DMS 273 treated with DMSO at 0.1 percent for 48 hours (cell line): ENCODE measurements at places on chromosomes 4 and X.

DNA sequence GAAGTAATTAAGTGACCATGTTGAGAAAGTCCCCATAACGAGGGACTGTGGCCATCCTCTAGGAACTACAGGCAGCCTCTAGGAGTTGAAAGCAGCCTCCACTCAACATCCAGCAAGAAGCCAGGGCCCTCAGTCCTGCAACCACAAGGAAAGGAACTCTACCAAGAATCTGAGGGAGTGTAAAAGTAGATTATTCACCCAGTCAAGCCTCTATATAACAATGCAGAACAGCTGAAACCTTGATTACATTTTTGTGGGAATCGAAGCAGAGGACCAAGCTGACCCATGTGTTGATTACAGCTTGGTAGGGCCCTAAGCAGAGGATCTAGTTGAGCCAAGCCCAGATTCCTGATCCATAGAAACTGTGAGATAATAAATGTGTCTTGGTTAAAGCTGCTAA lies 17.1 kb downstream of the RPS6KA6 start:
- no peak for DNase-seq

DNA sequence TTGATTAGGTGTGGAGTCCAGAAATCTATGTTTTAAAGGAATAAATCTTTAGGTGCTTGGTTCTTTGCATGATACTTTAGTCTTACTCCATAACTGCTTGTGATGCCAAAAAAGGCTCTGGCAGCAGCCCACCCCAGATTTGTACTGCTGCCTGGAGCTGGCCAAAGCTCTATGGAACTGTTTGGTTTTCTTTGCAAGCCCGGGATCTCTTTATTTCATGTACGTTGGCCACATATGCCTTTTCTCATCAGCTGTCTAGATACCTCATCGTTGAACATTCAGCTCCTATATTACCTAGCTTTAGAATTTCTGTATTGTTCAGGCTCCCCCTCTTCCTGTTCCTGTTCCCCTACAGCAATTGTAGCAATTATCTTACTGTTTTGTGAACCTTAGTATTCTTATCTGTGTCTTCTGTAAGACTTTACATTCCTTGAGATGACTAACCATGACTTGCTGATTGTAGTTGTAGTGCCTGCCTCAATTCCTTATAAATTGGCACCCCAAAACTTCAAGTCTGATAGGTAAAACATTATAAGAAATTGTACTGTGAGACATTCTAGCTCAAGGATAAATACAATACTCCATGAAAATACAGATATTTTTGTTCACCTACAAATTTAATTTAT lies 199.4 kb upstream of the GPRIN3 start:
- no peak for DNase-seq

- no peak for DNase-seq
These were observed at the start of gene ARMCX2 for GRCh38 chrX:101659601-101660063. TSS of gene ARMCX2 (minus strand) at chrX:101659850. CDS start at chrX:101657588, 2,262 bp downstream.

GRCh38 chrX:79138658-79139241 lies 5.7 kb upstream of the GPR174 start:
- DNase-seq: no peak

DNA sequence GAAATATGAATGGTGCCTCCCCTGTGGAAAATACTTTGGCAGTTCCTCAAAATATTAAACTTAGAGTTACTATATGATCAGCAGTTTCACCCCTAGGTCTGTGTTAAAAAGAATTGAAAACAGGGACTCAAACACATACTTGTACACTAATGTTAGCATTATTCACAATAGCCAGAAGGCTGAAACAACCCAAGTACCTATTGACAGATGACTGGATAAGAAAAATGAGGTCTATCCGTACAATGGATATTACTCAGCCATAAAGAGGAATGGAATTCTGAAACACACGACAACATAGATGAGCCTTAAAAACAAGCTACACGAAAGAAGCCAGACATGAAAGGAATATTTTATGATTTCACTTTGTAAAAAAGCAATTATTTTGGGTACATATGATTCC lies 54.9 kb downstream of the PGRMC2 start:
- no peak for DNase-seq

DNA sequence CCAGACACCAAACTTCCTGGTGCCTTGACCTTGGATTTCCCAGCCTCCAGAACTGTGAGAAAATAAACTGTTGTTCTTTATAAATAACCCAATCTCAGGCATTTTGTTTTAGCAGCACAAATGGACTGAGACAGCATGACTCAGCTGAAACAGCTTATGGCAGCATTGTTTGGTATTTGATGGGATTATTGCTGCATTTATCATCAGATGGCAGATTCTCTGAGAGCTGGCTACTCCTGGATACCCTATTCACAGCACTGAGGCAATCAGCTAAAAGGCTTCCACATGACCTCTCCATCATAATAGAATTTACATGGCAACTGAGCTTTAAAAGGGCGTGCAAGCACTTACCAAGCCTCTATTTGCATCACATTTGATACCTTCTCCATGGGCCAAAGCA lies 623.1 kb upstream of the CPEB2 start:
- no peak for DNase-seq

DNA sequence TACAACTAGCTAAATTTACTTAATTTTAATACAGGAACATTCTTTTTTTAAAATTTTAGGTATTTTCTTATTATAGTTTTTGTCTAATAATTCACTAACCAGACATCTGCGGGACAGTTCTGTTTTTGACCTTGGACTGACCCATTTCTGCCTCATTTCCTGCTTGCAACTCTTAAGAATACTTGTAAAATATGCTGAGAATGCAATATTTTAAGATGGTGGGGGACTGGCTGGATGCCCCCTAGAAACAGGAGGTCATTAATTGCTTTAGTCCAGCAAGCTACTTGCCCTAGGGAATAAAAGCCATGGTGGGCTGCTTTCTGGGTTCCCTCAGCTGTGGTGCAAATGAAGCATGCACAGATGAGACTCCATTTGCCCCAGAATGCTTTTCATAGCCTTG lies 2348.4 kb downstream of the PCDH7 start:
- no peak for DNase-seq

DNA sequence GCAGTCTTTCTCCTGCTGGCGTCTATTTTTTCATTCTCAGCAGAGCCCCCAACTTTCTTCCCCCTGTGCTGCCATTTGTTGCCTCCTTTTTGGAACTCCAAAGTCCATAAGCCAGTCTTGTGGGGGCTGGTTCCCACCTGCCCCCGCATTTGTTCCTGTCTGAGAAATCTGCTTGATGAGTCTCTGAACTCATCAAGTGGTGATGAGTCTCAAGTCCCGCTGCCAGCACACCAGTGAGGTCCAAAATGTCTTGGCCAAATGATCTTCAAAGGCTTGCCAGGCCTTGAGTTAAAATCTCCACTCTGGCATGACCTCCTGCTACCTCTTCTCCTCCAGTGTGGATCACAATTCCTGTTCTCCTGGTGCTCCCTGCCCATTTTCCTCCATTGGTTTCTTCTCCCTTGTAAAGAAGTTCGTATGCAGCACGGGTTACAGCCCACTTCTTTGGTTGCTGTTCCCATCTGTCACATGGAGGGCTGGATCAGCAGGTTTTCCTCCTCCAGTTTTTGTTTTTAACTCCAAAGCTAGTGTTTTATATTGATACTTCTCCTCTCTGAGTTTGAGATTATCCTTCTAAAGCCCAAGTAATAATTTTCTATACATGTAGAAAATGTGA lies 72.7 kb upstream of the LIMCH1 start:
- DNase-seq: no peak

- no peak for DNase-seq
These were observed 84.3 kb downstream of the RRAGB start for GRCh38 chrX:55801811-55802210.

DNA sequence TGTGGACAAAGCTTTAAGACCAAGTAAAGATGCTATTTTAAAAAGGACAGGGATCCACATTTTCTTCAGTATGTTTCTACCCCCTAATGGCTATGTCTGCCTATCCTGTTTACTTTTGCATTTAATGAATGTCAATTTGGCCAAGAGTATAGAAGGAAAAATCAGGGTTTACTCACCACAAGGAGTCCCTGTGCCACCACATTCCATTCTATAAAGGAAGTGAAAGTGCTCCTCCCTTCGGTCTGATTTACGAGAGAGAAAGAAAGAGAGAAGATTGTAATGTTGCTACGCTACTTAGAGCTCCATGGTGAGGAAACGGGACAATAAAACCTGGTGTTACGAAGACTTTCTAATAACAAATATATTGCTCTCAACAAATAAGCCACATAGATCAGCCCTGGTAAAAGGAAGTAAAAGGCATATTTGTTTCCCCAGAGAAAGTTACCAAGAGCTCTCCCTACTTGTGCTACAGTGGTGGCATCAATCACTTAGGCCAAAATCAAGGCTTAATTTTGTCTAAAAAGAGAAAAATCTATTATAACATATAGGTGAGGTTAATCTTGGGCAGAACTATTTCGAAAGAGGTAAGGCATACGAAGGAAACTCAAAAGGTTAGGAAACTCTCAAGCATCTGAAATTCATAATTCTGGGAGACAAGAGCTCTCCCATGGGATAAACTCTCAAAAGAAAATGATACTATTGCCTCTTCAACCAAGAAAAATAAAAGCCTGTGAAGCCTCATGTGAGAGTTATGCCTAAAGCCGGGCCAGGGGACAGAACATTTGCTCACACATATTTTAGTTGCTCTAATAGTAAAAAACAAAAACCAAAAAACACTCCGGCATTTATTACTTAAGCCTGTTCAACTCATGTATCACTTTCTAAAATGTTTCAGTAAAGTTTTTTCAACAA lies 29.5 kb downstream of the TAPT1 start:
- DNase-seq: no peak

GRCh38 chrX:21176921-21177571 lies 197.2 kb upstream of the CNKSR2 start:
- no peak for DNase-seq
